ENCODE measurements at places on chromosomes 6 and 20.

DNA sequence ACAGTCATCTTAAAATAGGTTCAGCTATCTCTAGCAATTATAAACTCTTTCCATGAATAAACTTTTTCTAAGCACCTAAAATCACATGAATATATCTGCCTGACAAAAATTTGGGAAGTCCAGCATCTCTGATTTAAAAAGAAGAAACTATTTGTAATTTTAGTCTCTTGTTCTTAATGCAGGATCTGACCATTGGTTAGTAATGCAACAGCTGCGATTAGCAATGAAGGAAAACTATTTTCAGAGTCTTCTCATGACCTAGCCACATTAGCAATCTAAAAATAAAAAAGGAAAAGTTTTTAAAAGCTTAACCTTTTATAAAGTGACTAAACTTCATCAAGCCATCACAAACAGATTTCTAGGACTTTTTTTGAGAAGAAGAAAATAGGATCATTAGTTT, 97.5 kb downstream of the PTPRK start:
- no peak for DNase-seq

DNA sequence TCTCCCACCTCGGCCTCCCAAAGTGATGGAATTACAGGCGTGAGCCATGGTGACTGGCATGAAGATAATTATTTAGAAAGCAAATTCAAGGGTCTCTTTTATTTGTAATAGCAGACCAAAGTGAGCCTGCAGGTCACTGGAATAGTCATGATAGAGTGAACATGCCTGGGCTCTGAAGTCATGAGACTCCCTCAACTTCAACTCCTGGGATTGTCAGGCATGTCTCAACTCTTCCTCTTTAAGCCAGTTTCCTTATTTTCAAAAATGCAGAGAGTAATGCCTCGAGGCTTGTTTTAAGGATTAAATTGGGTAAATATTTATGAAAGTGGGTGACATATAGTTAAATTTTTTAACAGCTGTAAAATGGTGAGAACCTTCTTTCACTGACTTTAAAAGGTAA, 22.7 kb upstream of the HECA start:
- DNase-seq, result no peak

DNA sequence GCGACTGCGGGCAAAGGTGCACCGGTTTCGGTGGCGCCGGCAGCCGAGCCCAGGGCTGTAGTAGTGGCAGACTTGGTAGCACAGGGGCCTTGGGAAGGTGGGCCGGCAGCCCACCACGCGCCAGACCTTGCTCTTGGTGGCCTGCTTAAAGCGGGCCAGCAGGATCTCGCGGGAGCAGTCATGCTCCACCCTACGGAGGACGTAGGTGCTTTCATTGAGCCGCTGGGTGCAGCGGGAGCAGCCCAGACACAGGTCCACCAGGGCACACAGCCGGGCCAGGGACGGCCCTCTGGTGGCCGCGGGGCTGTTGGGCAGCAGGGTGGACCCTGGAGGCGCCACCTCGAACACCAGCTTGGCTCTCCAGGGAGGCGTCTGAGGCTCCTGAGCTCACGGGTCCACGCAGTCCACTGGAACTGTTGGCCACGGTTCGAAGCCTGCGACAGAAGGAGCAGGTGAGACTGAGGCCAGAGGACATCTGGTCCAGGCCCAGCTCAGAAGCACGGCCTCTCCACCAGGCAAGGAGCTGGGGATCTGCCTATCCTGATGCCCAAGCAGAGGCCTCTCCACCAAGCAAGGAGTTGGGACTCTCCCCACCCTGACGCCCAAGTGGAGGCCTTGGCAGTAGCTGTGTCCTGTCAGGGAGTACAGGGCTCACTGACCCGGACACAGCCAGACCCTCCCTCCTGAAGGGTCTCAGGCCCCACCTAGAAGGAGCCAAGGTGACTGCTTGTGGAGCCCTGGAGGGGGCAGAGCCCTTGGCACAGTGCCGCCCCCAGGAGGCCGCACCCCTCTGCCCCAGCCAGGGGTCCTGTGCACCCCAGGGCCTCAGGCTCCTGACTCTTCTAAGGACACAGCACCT, 1.0 kb downstream of the HELZ2 start:
- no peak for DNase-seq

DNA sequence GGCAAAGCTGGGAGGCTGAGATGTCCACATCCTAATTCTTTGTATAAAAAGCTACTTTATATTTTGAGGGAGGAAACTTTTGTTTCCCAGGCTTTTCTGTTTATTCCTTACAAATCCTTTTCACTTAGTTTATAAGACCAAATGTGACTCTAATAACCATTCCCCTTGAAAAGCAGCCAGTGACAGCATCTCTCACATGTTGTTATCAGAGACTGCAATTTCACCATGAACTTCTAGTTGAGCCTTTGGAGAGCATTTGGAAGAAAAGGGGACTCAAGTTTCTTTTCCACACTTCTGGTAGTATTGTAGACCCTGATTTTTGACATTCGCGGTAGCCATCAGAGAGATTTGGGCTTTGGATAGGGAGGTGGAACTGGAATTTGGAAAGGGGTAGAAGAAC, 215.8 kb downstream of the RNF144B start:
- DNase-seq, result no peak

DNA sequence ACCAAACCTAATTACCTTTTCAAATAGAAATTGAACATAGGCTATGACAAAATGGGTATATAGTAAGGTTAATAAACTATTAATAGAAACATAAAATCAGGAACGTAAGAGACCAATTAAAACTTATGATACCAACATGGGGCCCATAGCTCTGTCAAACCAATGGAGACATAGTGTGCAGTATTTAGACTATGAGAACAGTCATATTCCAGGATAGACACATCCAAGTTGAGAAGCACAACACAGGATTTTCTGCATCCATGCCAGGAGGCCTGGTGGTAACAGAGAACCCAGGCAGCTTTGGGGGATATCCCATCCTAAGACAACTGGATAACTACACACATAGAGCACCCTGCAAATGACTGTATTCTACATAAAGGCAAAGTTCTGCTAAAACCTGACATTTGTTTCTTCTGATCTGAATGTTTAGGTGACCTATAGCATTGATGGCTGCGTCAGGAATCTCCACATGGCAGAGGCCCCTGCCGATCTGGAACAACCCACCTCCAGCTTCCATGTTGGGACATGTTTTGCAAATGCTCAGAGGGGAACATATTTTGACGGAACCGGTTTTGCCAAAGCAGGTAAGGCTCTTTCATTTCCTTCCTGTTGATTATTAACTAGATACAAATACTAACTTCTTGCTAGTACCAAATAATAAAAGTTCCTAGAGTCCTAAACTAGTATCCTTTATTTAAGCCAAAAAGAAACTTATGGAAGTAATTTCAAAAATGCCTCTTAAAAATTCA, 202.7 kb downstream of the ARHGAP18 start:
- DNase-seq, result no peak

DNA sequence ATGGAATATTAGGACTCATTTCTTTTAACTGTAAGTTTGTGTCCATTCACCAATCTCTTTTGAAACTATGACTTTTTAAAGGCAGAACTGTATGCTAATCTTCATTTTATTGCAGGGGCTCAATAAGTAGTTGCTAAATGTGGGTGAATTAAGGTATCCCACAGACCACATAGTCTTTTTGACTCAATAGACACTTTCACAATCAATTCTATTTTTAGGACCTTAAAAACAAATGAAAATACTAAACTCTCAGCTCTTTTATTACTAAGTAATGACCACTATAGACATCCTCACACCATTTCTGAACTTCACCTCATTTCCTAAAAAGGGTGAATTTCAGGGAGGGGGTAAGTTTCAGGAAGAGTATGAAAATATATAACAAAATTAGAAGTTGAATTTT, 106.8 kb upstream of the BEND6 start:
- no peak for DNase-seq

DNA sequence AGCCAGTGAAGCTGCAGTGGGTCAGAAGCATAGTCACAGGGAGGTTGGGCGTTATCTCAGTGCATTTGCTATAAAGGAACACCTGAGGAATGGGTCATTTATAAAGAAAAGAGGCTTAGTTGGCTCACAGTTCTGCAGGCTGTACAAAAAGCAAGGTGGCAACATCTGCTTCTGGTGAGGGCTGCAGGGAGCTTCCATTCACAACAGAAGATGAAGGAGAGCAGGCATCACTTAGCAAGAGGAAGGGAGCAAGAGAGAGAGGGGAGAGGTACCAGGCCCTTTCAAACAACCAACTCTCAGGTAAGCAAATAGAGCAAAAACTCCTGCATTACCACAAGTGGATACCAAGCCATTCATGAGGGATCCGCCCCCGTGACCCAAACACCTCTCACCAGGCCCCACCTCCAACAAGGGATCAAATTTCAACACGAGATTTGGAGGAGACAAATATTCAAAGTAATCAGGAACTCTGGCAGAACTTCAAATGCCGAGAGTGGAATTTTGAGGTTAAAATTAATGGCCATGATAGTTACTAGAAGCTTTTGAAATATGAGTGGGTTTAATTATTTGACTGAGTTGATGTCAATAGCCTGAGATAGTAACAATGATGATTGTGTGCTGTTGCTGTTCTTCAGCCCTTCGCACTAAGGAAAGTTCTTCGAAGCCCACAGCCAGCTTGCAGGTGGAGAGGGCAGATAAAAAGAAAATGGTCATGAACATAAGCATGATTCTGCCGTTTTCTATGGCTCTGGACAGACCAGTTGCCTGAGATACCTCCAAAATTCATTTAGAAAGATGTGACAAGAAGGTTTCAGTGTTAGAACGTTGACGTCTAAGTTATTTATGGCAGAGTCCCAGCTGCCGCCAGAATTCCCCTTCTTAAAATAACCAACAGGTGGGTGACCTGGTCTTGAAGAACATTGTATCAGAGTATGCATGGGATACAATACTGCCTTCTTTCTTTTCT, 55.3 kb upstream of the ADTRP start:
- DNase-seq, result no peak

- no peak for DNase-seq
Observed at GRCh38 chr20:45019027-45019761, 52.9 kb downstream of the STK4 start.

DNA sequence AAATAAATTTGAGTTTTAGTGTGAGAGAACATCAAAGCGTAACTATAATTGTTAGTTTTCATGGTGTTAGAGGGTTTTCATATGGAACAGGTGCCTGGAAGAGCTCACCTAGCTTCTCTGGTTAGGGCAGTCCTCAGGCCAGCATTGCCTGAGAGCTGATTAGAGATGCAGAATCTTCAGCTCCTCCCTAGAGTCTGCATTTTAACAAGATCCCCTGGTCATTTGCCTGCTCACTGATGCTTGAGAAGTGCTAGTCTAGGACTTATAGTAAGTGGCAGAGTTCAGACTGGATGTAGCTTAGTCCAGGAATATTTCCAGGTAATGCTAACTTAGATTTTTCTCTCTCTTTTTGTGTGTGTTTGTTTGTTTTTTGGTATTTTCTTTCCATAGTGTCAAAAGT, 21.7 kb upstream of the SMIM26 start:
- DNase-seq, result no peak

All from stimulated activated naive CD8-positive, alpha-beta T cell treated with anti-CD3 and anti-CD28 coated beads, Interleukin-15, amount 100 ng/mL, for 72 hours (primary cell).